ENCODE measurements at places on chromosomes 2 and 18.

DNA sequence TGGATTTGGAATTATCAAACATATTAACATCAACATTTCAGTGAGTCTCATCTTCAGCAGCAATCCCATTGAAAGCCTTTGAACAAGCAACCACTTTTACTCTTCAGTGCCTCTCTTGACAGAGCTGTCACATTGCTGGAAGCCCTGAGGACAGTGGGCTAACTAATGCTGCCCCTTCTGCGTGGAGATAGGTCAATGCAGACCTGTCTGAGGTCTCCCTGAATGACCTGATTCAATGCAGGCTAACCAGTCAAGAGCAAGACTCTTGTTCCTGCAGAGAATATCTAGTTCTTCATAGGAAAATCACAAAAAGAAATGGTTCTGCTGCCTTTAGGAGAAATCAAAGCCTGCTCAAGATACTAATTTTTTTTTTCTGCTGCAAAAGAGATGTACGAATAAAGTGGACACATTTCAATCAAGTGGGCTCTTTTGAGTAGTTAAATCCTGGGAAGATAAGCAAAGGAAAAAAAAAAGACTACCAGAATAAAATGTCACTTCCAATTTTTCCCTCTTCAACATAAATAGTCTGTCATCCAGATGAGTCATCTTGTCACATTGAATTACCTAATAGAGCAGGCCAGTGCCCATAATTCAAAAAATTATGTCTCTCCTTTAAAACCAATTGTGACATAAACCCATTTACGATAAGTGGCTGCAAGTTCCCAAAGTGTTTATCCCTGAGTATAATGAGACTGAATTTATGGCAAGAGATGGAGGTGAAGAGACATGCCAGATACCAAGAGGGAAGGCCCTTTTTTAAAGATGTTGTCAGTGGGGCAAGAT lies 1269.0 kb upstream of the DDX18 start:
- DNase-seq, result no peak

DNA sequence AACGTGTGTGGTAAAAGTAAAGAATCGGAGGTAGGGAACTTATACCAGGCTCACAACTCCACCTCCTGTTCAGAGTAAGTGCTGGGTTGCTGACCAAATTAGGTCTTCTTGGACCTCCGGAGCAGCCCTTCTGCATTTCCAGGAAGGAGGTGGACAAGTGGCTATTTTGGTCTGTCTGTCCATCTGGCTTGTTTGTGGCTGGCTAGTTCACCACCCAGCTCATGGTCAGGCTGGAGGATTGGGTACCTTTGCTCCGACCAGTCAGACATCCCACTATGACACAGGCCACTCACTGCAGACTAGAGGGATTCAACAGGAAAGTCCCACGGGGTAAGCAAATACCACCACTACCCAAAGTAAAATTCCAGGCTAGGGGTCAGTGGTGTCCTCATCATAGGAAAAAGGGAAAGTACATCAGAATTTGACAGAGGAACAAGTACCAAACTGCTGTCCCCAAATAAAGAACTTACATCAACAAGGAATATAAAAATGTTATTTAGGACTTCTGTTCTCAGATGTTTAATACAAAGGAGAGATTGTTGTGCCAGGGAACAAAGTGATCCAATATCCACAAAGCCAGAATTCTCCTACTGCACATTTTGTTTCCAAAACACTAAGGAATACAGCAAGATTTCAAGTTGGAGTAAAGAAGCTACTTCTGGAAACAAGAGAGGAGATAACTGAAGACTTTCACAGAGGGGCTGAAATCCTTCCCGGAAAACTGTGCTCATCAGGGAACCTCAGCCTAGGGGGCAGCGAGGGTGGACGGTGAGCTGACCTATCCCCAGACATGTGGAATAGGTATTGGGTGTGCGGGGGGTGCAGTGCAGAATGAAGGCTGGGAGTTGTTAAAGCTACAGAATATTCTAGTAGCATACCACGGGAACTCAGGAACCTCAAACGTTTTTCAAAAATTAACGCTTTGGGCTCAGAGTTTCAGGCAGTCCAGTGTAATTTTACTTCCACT lies 56.9 kb downstream of the BCL2 start:
- no peak for DNase-seq

DNA sequence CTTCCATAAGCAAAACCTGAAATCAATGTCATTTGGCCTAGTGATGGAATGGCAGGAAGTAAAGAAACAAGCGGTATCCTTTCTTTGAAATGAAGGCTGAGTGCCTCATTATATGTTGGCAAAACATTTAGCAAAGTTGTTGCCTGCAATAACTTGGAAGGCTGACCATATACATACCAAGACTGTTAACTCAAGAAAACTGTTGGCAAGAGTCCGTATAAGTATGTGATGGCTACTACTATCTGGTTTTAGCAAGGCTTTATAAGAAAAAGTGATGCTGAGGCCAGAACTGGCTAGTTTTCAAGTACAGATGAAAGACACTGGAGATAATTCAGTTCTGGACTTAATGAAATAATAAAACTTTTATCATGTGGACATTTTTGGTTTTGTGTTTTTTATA lies 356.2 kb downstream of the ZNF521 start:
- no peak for DNase-seq

DNA sequence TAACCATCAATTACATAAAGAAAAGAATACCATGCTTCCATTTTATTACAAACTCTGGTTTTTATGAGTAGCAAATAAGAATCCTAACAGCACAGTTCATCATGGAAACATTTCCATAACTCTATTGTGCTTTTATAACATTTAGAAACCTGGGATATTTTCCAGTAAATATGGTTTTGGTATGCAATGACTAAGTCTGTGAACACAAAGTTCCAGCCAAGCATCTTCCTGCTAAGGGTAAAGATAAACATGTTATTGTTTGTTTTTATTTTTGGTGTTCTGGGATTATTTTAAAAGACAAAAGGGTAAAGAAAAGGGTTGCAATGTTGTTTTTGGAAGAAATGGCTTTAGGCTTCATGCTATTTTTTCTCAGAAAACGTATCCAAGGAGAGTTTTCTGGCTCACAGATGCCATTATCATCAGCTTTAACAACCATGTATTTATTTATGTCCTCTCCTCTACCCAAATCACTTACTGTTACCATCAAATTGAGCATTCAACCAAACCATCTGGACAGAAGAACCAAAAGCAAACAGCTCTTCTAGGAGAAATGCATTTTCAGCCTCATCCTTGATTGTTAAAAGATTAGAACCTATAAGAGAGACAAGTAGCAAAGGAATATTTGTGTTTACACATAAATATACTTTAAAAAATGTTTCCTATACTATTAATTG lies 116.0 kb downstream of the PLA2R1 start:
- DNase-seq, result no peak

- no peak for DNase-seq
Observed at GRCh38 chr2:240933048-240933965, 27.2 kb downstream of the CROCC2 start.

- DNase-seq, result no peak
Observed at GRCh38 chr2:186855216-186855615, 6.2 kb upstream of the ZSWIM2 start.

- no peak for DNase-seq
Observed at GRCh38 chr18:76410660-76411417, 84.2 kb downstream of the ZNF516 start.

- DNase-seq, result no peak
Observed at GRCh38 chr2:100222844-100223243, 80.5 kb upstream of the AFF3 start.

DNA sequence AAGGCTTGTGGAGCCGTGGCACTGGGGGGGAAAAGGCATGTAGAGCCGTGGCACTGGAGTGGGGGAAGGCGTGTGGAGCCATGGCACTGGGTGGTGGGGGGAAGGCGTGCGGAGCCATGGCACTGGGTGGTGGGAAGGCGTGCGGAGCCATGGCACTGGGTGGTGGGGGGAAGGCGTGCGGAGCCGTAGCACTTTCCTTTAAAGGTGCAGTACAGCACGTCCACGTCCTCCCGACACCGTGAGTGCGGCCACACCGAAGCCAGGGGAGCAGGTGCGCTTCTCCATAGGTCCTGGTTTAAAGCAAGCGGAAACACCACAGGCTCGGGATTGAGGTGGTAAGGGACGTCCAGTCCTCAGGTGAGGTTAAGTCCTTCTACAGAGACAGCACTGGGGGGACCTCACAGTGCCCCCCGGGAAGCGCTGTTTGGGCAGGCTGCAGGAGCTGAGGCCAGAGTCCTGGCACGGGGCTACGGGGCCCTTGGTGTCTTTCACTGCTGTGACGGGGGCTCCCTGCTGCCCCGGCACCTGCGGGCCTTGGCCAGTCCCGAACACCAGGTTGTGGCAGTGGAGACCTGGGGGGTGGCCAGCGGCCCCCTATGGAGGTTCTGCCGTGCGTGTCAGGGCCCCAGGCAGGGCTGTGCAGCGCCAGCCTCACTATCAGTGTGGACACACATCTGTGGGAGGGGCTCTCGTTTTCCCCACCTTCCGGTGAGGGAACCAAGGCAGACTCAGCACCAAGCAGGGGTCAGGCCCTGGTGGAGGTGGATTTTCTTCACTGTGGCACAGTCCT lies 93.0 kb upstream of the CTDP1 start:
- DNase-seq, result no peak

DNA sequence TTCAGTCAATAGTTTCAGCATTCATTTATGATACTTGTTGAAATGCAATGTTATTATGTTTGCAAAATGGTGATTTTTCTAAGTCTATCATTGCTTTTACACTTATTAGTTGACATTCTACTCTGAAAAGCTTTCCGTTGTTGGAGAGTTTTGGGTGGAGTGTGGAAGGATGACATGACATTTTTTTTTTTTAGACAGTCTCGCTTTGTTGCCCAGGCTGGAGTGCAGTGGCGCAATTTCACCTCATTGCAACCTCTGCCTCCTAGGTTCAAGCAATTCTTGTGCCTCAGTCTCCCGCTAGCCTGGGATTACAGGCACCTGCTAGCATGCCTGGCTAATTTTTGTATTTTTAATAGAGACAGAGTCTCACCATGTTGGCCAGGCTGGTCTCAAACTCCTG lies 29.8 kb downstream of the PIKFYVE start:
- DNase-seq, result no peak

- DNase-seq, result no peak
Observed at GRCh38 chr2:24509425-24509824, 18.4 kb downstream of the NCOA1 start.

DNA sequence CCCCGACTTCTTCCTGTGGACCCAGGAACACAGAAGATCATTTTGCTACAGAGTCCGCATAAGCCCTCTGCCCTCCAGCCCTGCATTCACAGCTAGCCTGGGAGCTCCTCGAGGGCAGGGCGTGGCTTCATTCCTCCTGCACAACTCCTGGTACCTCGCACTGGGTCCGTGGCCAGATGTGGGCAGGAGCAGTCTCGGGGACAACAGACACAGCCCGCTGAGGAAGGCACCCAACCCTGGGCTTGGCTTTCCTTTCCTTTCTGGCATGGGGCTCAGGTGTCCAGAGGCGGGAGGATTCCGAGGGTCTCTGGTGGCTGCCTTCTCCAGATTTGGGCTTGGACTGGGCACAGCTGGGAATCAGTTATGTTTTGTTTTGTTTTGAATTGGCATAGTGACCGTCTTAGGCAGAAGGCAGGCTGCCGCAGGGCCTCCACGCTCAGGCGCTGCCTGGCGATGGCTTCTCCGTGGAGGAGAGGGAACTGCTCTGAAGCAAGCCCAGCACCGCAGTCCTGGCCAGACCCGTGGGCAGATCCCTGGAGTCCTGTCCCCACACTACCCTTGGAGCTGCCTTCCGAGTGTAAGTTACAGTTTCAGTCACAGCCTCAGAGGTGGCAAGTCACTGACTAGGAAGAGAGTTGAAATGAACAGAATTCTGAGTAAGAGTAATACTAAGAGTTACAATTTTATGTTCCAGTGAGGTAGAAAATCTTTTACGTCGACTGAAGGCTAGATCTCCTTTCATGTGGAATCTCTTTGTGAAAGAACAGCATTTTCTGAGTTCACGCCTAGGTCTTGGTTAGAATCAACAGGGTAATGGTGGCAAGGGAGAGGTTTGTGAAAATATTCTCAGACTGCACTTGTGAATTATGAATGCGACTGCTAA lies 47.9 kb downstream of the LDLRAD4 start:
- peak; percentile 36 for DNase-seq

GRCh38 chr2:186274936-186275575 lies 211.0 kb upstream of the ZC3H15 start:
- DNase-seq, result no peak

- DNase-seq, result peak; percentile 11
Observed at GRCh38 chr2:135052997-135053474, 944 bp downstream of the RAB3GAP1 start.

- DNase-seq, result no peak
Observed at GRCh38 chr2:143823876-143824275, 694.7 kb downstream of the ARHGAP15 start.

- DNase-seq, result no peak
Observed at GRCh38 chr2:53490659-53491058, 276.9 kb upstream of the CHAC2 start.

Data from stimulated activated CD4-positive, alpha-beta T cell treated with anti-CD3 and anti-CD28 coated beads, Interleukin-4, amount 100 ng/mL, for 48 hours (primary cell).